ENCODE measurements at places on chromosomes 4 and X.

- no peak for DNase-seq
Observed at GRCh38 chr4:2907226-2907625, 56.0 kb downstream of the NOP14 start.

GRCh38 chrX:129961180-129962083, 21.0 kb upstream of the BCORL1 start:
- no peak for DNase-seq

DNA sequence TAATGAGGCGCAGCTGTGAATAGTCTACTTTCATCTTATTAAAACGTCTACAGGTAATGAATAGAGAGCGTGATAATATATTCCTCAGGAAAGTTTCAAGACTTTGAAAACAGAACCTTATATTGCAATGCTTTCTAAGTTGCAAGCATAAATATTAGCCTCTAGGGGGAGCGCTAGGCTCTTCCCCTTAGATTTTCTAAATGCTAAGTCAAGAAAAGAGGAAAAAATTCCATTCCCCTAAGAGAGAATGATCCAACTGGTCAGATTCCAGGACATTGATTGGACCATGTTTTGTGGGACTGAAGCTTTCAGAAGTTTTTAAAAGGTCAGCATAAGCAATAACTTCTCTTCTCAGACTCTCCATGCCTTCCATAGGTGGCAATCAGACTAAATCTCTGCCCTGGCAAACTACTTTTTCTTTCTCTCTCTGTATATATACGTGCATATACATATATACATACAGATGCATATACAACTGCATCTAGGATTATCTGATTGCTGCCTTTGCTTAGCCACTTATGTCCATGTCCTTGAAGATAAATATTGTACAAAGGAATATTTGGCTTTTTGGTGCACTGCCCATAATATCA, 492.9 kb downstream of the INPP4B start:
- DNase-seq, result peak; percentile 83

DNA sequence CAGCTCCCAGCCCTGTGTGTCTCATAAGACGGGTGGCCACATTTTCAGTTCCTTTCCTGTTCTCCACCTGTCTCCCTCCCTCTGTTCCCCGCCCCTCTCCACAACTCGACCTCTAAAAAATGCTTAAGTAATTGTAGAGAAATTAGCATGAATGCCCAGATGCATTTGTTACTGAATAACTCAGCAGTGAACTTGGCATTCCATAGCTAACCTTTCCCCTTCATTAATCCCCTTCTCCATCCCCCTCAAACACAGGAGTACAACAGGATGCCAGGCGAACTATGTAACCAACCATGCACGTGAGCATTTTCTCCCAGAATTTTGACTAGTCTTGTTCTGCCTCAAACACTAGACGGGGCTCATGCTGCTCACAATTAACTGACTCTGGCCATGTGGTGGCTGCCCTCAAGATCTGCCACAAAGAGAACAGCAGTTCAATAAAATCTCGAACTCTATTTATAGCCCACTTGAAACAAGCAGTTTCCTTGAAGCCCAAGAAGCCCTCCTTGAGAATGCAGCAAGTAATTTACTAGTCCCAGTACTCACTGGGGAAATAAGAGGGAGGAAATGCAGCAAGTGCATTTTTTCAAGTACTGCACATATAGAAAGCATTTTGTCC, 351.2 kb downstream of the ARHGAP24 start:
- DNase-seq, result peak; percentile 45

GRCh38 chr4:102438396-102439235, 62.5 kb upstream of the NFKB1 start:
- peak; percentile 70 for DNase-seq

- no peak for DNase-seq
Observed at GRCh38 chr4:98585596-98585995, 72.8 kb downstream of the TSPAN5 start.

DNA sequence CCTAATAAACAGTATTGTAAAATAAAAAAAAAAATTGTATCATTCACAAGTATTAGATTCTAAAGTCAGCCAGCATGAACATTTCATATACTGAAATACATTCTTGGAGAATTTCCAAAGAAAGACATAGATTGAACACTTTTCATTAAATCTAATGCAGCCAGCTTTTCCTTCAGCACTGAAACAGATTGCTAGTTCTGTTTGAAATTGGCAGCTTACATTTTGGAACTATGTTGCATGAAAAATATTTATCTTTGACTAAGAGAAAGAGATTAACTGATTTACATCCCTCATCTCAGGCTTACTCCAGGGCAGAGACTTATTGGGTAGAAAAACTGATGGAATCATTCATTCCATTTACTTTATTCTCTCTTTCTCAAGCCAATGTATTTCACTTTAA, 272.7 kb downstream of the PDHA2 start:
- no peak for DNase-seq

DNA sequence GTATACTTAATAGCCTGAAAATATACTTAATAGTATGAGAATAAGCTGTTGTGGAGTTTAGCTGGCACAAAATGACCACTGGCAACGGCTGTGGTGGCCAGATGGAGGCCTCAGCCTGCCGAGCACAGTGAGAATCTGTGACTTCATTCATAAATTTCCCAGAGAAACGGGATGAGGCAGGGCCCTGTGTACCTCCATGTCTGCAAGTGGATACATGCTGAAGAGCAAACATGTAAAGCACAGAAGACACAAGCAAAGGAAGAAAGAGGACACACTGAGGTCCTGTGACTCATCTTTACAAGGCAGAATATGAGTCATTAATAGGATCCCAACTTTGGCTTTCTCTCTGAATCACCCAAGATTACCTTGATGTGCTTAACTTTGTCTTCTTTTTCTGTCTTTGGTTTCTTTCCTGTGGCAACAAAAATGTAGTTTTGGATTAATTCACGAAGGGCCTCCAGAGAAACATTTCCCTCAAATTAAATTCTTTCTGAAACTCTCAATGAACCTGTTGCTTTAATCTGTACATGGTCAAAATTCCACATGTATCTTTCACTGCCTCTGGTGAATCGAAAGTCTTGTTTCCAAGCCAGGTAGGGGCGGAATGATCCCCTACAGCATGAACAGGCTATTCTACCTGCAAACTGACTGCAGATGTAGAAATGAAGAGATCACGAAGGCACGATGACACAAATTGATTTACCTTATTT, 56.4 kb downstream of the IRF2 start:
- peak; percentile 94 for DNase-seq

DNA sequence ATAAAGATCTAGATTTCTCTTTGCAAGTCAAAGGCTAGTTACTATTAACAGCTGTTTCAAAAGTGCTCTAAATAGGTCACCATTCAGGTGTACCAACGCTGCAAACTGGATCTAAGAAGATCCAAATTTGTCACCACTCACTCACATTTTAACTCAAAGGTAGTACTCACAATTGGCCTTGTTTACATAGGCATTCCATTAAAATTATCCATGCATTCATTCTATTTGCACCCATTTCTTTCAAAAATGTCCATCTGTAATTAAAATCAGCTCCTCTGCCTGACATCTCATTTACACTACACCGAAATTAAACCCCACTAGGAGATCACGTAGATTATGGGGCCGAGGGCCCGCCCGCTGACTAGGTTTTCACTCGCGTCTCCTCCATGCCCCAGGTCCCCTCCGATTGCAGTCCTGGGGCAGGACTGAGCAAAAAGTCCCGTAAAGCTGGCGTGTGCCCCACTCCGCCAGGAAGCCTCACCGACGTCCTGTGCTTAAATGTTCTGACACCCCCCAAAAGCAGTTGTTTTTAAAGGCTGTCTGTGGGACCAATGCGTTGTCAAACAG, 1.3 kb upstream of the ING2 start:
- no peak for DNase-seq

GRCh38 chr4:75834772-75835154, 67.5 kb downstream of the PPEF2 start:
- peak; percentile 42 for DNase-seq

DNA sequence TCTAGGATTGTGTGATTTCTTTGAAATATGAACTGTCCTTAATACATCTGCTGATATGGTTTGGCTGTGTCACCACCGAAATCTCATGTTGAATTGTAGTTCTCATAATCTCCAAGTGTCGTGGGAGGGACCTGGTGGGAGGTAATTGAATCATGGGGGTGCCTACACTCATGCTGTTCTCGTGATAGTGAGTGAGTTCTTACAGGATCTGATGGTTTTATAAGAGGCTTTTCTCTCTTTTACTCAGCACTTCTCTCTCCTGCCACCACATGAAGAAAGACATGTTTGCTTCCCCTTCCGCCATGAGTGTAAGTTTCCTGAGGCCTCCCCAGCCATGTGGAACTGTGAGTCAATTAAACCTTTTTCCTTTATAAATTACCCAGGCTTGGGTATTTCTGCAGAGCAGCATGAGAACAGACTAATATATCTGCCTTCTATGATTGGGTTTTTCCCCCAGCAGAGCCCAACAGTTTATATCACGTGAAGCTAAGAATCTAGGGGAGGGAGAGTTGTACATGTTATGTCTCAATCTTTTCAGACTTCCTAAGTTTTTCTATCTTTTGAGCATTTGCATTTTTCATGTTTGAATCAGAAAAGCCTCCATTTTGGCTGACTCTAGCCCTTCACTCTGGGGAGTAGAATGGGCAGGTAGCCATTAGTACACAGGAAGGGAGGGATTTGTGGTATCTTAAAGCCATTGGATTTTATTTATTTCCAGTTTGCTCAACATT, 58.9 kb downstream of the PLAC1 start:
- DNase-seq, result peak; percentile 92

- no peak for DNase-seq
Observed at GRCh38 chr4:148093065-148093464, 349.1 kb downstream of the NR3C2 start.

DNA sequence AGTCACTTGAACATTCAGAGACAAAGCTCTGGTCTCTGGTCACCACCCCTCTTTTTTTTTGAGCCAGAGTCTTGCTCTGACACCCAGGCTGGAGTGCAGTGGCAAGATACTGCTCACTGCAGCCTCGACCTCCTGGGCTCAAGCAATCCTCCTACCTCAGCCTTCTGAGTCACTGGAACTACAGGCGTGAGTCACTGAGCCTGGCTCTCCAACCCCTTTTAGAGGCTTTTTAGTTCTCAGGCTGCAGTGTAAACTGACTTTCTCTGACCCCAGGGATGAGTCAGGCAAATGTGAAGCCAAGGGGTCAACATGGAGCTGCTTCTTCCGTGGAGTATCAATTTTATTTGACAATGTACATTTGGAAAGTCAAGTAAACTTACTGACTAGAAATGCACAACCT, 229.2 kb downstream of the PTTG2 start:
- DNase-seq, result peak; percentile 98

- peak; percentile 35 for DNase-seq
Observed at GRCh38 chr4:98605216-98605615, 53.2 kb downstream of the TSPAN5 start.

GRCh38 chr4:47816748-47817147, 21.1 kb downstream of the CORIN start:
- no peak for DNase-seq

GRCh38 chr4:75715105-75715799, 9.1 kb upstream of the USO1 start:
- DNase-seq, result peak; percentile 72

DNA sequence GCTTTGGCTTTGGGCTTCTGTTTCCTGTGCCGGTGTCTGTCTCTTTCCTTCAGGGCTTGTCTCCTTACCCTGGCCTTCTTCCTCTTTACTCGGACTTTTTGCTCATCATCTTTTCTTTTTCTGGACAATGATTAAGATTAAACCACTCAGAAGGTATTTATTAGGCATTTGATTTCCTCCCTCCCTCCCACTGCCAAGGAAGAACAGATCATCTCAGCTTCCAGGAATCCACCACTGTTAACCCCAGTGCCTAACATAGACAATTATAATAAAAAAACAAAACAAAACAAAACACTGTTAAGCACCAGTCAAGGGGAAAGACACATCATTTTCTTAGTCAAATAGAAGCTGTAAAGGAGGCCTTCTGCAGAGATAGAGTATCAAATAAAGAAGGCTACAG, 16.6 kb downstream of the PGRMC1 start:
- DNase-seq, result no peak

DNA sequence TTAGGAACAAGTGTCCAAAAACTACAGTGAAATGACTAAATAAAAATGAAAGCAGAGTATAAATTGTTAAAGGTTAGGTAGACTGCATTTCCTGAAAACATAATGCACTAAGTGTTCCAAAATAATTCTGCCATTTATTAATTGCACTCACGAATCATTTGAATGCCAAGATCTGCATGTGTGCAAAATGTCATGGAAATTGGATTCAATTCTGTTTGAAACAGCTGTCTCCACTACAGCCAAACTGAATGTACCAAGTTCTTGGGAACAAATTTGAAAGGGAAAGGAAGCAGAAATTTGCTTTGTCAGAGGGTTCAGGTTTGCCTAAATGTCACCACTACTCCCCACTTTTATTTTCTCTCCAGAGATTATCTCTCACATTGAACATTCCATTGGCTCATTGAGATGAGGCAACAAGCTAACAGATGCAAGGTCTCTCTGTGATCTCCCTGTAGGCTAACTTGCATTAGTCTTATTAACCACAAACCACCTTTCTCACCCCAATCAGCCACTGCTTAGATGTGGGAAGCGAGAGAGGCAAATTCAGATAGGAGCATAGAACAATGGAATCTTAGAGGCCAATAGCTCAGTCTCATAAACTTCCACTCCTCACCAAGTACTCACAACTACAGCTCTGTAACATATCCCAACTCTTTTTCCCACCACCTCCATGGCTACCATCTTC, 226.6 kb downstream of the KDR start:
- no peak for DNase-seq

DNA sequence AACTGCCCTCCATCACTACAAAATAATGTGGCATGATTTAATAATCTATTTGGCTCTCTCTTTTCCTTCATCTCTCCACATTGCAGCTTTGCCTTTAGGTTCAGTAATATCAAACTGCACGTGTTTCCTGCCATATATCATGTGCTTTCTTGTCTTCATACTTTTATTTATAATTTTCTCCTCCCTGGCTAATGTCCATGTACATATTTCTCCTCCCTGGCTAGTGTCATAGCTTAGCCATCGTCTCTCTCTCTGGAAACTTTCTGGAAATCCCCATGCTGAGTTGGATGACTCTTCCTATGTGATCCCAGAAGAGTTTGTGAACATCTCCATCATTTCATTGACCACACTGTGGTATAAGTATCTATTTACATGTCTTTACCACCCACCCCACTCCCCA, 21.3 kb upstream of the PDGFC start:
- DNase-seq, result peak; percentile 39

DNA sequence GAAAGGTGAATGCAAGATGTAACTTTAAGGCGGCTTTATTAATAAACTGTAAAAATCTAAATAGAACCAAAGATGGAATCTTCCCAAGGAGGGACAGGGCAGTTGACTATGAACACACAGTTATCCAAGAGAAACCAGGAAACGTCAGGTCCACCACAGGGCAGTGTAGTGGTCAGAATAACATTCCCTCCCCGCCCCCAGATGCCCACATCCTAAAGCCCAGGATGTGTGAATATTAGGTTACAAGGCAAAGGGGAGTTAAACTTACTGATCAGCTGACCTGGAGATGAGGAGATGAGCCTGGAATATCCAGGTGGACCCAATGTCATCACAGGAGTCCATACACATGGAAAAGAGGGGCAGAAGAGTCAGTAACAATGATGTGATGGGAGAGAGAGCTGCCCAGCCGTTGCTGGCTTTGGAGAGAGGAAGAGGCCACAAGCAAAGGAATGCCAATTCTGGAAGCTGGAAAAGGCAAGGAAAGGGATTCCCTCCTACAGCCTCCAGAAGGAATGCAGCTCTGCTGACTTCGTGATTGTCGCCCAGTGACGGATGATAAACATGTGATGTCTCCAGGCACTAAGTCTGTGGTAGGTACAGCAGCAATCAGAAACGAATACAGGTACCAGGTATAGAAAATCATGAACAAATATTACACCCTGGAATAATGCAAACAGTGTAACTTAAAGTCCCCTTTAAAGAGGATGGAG, 5.2 kb downstream of the SH3KBP1 start:
- DNase-seq, result no peak

GRCh38 chr4:794900-795725, 30.8 kb downstream of the CPLX1 start:
- DNase-seq, result no peak
